ENCODE measurements at places on chromosomes 5 and 9.

DNA sequence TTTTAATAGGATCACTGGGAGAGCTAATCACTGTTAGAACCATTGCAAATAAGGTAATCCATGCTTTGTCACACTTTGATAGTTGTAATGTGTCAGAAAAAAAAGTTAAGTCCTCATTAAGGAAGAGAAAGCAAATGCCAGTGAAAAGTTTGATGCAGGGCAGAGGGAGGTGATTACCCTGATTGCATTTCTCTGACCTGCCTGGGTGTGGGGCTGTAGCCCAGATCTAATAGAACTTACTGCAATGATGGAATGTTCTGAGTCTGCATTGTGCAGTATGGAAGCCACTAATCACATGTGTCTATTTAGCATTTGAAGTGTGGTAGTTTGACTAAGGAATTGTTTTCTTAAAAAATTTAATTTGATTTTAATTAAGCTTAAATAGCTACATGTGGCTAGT lies 202.7 kb downstream of the ATP10B start:
- DNase-seq, result no peak

GRCh38 chr9:127786773-127787104 lies 905 bp downstream of the CDK9 start:
- no peak for DNase-seq

- no peak for DNase-seq
These were observed 42.7 kb upstream of the NUDT12 start for GRCh38 chr5:103605277-103605676.

GRCh38 chr9:79610791-79611614 lies 39.2 kb downstream of the TLE4 start:
- no peak for DNase-seq

- DNase-seq, result no peak
These were observed 391.2 kb downstream of the HINT1 start for GRCh38 chr5:130773813-130774212.

Data from gastrocnemius medialis (tissue), 4 donors.